ENCODE measurements at places on chromosomes 16 and 17.

GRCh38 chr16:86756882-86757703 lies 178.7 kb downstream of the FOXL1 start:
- no peak for DNase-seq

- DNase-seq, result no peak
Measured at GRCh38 chr16:5882087-5882640, 784.6 kb upstream of the EEF2KMT start.

DNA sequence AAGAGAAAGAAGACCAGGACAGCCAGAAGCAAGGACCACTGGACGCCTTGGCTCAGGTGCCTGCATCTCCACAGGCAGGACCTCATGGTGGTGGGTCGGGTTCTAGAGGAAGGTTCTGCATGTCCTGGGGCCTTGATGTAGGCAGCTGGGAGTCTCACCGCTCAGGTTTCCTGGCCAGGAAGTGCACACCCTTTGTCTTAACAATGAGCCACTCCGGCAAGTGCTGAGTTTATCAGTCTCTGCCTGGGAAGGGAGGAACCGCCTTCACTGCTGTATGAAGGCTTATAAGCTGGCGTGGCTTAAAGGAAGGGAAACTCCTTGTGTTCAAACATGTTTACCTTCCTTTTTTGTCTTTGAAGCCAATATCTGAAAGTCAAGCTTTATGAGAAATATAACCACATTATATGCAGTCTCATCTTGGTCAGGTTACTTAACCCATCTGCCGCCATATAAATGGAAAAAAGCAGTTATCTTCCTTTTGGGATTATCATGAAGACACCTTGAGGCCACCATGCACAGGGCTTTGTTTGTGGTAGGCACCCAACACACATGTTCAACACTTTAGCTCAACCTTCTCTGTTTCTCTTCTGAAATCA lies at the start of gene ST6GALNAC1:
Gene ST6GALNAC1 (minus strand): TSS at position 205 of the 596 bp plus-strand sequence. CDS start 119 bp downstream, at position 86.
- DNase-seq, result no peak

GRCh38 chr16:5026664-5027063 lies 7.1 kb downstream of the NAGPA start:
- DNase-seq, result no peak

DNA sequence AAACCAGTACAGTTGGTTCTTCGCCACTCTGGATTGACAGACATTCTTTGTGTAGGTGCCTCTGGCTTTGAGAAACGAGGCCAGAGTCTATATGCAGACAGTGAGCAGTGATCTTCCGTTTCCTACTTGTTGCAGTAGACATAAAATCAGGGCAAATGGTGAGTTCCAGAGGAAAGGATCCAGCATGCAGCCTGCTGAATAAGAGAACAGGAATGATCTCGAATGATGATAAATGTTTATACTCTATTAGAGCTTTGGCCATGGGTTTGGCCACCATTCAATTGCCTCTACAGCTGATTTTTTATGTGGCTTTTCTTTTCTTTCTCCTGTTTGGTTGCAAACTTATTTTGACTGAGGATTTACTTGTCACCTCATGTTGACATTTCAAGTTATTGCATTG lies 286.7 kb downstream of the IRX3 start:
- no peak for DNase-seq

DNA sequence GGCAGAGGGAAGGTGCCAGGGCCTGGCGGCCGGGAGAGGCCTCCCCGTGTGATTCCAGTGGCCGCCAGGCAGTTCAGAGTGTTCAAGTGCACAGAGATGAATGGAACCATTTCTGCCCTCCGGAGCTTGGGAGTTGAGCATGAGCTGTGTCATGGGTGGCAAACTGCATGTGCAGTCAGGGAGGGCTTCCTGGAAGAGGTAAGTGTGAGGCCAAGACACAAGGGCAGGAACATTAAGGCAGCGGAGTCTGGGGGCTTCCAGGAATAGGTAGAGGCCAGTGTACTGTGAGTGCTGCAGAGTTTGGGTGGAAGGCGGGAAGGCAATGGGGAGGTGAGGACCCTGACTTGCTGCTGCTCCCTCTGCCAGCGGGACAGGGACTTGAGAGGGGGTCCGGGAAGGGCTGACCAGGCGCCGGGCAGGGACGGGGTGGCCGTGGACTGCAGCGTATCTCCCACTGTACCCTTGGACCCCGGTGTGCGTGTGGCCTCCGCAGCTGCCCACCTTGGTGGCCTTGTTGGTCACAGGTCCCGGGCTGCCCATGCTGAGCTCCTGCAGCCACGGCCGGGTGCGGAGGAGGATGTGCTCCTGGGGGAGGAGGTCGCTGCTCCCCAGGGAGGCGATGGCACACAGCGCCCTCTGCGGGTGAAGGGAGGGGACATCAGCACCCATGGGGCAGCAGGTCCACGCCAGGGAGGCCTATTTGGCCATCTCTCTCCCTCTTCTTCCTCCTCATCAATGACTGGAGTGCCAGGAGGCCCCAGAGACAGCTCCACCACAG lies 7.5 kb upstream of the CEP131 start:
- no peak for DNase-seq

- DNase-seq, result no peak
Measured at GRCh38 chr16:83967838-83968305, at the start of gene NECAB2. TSS of gene NECAB2 (plus strand) at chr16:83968244. CDS start at chr16:83968649, 405 bp downstream.

- DNase-seq, result no peak
Measured at GRCh38 chr16:63337264-63337663, 1301.0 kb upstream of the CDH8 start.

DNA sequence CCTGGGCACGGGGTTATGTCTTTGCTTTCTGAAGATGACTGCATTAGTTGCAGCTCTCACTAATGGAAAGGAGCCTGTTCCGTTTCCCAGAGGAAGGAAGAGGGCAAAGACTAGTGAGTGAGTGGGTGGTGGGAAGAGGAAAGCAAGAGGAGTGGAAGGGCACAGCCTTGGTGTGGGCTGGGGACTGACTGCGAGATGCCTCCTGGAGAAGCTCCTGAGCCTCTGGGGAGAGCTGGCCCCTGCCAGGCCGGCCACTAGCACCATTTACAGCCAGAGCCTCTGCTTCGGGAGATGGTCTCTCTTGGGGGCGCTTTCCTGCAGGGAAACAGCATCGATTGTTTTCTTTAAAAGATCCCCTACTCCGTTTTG lies 825 bp upstream of the RHBDL3 start:
- no peak for DNase-seq

DNA sequence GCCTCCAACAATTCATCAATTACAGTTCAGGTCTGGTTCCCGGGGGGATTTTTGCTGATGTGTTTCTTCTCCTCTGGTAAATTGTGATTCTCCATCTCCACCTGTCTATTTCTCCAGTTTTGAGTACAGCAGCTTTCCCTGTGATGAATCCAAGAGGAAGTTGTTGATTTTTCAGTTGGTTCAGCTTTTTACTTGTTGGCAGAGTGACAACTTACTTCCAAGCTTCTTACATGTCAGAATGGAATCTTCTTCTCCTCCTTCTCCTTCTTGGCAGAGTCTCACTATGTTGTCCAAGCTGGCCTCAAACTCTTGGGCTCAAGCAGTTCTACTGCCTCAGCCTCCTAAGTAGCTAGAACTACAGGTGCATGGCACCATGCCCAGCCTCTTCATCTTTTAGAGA lies 33.4 kb upstream of the TMEM92 start:
- no peak for DNase-seq

DNA sequence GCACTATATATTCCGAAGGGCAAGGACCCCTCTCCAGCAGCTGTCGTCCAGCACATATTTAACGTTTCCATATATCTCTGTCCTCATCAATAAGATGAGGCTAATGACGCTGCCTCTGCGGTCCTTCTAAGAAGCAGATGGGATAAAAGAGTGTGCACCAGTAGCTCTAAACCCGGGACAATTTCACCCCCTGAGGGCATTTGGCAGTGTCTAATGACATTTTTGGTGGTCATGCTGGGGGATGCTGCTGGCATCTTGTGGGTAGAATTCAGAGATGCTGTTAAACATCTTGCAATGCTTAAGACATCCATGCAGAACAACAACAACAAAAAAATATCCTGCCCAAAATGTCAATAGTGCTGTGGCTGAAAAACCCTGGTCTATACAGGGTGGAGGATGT lies 372.9 kb downstream of the CDH13 start:
- DNase-seq, result no peak

DNA sequence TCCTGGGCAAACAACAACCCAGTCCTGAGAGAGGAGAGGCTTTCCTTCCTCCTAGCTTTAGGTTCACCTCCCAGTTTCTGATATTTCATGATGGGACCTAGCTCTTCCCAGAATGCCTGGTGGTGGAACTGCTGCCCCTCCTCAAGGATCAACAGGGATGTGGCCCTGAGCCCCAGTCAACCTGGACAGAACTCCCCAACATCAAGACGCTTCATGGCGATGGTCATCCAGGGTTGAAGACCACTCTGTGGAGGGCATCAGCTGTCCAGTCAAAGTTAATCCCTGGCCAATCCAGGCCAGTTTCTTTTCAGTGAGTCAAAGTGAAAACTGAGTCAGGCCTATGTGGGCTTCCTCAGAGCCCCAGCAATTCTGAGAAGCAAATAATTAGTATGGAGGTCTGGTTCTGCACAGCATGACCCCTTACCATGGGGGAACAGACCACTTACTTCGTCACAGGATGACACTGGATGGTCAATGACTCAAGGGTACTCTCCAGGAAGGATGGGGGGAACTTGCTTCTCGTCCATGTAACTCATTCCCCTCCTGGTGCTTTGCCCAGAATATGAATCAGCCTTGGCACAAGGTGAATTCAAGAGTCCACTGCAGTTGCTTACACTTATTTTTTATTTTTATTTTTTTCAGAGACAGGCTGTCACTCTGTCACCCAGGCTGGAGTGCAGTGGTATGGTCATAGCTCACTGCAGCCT lies 14.7 kb upstream of the XYLT2 start:
- DNase-seq, result no peak

GRCh38 chr17:41966463-41967140 lies at the start of gene CNP:
TSS of gene CNP (plus strand) at chr17:41966795. CDS start at chr17:41966885, 90 bp downstream.
- peak; percentile 86 for DNase-seq

- no peak for DNase-seq
Measured at GRCh38 chr16:47258874-47259461, 115.2 kb upstream of the NETO2 start.

DNA sequence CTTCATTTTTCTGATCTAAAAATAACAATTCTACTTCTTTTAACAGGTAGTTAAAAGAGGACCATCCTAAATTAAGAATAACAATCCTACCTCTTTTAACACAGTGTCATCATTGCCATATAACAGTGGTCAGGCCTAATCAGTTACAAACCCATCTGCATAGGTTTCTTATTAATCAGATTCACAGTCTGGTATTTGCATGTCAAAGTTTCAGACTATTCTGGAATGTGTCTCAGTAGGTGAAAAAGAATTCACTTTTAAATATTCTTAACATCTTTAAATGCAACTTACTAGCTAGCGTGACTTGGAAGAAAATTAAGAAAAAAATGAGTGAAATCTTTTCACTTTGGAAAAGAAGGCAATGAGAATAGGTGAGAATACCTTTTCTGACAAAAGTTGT lies 6.8 kb upstream of the KRT12 start:
- no peak for DNase-seq

DNA sequence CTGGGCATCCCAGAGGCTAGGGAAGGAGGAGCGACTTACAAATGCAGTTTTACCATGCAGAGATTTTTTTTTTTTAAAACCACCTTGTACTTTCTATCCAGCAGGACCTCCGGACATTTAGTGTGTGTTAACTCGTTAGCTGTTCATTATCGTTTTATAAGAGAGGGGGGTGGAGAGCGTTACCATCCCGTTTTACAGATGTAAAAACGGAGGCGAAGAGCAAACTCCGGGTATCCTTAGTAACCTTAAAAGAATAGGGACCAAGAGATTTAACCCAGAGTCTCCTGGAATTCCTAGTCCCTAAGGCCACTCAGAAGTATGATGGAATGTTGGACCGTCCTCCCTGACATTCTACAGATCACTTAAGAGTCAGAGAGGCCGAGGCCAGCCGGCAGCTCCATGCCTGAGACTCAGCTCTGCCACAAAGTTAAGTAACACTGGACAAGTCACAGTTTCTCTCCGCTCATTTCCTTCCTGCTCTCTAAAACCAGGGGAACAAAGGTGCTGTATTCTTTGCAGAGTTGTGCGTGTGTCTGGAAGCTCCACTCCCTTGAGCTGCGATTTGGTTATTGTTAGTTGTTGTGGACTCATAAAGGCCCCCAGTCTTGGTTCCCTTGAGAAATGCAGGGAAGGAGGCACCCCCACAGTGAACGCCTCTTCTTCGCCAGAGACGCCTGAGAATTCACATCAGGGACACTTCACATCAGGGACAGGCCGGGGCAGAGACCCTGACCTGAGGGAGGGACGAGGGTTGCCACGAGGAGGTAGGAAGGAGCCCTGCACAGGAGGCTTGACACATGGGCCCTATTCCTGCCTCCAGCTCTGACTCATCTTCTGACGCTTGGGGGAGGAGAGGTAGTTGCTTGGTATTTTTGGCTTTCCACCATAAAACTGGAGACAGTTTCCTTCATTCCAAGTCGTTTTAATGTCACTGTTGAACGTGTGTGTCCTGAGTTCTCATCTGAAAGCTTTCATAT lies 1.2 kb downstream of the DUSP14 start:
- DNase-seq, result no peak

DNA sequence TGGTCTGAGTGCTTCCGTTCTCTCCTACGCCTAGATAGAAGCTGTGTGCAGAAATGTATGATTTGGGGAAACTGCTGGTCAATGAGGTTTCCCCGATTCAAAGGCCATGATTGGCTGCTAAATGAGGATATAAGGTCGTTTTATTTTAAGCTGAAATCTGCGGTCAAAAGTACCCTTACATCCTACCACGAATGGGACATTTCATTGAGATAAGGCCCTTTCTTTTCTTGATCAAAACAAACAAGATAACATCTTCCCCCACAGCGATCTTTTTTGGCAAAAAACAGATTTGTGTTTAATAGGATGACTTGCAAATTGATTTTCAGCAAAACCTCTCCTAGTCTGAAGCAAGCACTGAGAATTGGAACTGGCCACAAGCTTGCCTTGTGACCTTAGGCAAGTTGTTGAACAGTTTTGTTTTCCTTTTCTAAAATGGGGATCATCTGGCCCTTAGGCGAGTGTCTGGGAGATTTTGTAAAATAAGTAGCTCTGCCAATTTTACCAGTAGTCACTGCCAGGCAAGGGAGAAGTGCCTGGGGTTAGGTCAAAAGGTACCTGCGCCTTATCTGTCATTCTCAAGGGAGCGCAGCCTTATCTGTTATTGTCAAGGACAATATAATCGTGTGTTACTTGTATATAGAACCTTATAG lies 635 bp downstream of the SCPEP1 start:
- DNase-seq, result no peak

GRCh38 chr17:58376472-58377000 lies 24.5 kb upstream of the SUPT4H1 start:
- DNase-seq, result no peak

All from activated T-helper 9 cell treated with anti-CD3 and anti-CD28 coated beads, Interleukin-2, amount 50 U/mL, for 16 hours (primary cell).